Activated naive CD8-positive, alpha-beta T cell treated with anti-CD3 and anti-CD28 coated beads for 36 hours (primary cell): ENCODE measurements at places on chromosomes 4 and X.

DNA sequence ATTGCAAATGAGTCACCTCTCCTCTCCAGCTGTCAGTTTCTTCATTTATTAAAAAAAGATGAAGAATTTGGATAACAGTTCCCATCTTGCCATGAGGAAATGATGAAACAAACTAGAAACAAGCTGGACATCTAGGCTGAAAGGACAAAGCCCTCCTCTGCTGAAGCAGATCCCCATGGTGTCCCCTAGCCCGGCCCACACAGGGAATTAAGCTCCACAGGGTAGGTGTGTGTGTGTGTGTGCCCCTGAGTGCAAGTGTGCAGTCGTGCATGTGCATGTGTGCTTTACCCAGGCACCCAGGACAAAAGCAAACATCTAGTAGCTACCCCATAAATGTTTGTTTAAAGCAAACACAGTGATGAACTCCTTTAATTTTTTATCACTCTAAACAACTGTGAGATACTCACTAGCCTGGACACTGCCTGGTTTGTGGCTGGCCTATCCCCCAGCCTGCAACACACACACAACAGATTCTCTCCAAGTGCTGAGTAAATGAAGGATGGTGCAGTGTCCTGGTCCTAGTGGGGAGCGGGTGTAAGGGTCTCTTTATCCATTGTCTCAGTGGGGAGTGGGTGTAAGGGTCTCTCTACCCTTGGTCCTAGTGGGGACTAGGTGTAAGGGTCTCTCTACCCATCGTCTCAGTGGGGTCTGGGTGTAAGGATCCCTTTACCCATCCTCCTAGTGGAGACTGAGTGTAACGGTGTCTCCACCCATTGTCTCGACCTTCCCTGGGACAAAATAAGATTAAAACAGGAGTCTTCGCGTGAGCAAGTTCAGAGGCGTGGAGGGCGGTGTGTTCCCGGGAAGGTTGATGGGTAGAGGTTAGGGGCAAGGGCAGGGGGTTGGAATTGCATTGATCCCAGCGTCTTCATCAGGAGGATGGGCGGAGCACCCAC, 688 bp upstream of the EVC start:
- no peak for DNase-seq

GRCh38 chr4:94407846-94408245, 43.9 kb upstream of the PDLIM5 start:
- DNase-seq = no peak

GRCh38 chrX:71510161-71510560, 22.7 kb upstream of the OGT start:
- DNase-seq = no peak

- DNase-seq = no peak
These were observed 61.5 kb downstream of the RFC1 start for GRCh38 chr4:39304651-39305050.

DNA sequence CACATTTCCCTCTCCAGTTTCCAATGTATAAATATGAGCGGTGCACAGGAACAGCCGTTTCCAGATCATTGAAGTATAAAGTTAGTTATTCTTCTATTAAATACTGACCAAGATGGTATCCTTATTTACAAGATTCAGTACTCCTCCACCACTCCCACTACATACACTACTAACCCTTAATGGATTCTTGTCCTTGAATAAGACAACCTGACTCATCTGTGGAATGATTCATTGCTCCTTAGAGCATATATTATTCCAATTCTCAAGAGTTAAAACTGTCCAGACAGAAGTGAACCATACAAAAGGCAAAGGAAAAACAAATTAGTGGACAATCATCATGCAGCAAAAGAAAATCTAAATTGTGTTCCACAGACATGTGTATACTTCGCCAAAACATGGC, 373.3 kb downstream of the IDS start:
- no peak for DNase-seq

DNA sequence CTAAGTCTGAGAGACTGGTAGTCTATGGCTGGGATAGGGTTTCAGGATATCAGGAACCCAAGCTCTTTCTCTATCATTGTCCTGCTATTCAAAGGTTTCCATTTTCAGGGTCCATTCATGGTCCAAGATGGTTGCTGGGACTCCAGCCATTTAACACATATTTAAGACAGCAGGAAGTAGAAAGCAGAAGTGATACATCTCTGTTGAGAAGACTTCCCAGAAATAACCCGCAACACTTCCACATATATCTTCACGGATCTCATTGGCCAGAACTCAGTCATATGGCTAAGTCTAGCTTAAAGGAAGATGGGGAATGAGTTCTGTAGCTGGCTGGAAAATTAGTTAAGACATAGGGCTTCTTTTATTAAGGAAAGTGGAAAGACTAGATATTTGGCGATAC, 23.8 kb downstream of the CTSO start:
- DNase-seq = no peak

DNA sequence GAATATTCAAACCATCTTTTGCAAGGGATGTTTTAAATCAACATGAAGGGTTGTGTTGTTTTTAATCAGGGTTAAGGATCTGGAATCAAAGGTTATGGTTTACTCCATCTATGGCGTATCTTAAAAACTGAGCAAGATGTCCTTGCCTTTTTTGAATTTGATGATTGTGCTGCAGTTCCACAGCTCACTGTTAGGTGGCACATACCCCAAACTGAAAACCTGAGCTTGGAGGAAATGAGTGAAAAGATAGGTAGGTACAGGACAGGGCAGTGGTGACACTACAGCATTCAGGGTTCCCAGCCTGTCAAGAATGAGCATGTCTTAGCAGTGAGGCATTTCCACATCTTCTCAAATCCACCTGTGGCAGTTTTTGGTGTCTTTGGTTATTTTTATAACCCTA, 13.1 kb upstream of the EOLA1 start:
- no peak for DNase-seq

GRCh38 chr4:2337896-2338295, 76.0 kb upstream of the MXD4 start:
- no peak for DNase-seq

GRCh38 chrX:14529290-14529989, at the start of gene GLRA2:
Gene GLRA2 (plus strand): TSS chrX:14529536. CDS start chrX:14530058, 522 bp downstream.
- no peak for DNase-seq

GRCh38 chr4:111501946-111502345, 643.3 kb upstream of the FAM241A start:
- DNase-seq = no peak

DNA sequence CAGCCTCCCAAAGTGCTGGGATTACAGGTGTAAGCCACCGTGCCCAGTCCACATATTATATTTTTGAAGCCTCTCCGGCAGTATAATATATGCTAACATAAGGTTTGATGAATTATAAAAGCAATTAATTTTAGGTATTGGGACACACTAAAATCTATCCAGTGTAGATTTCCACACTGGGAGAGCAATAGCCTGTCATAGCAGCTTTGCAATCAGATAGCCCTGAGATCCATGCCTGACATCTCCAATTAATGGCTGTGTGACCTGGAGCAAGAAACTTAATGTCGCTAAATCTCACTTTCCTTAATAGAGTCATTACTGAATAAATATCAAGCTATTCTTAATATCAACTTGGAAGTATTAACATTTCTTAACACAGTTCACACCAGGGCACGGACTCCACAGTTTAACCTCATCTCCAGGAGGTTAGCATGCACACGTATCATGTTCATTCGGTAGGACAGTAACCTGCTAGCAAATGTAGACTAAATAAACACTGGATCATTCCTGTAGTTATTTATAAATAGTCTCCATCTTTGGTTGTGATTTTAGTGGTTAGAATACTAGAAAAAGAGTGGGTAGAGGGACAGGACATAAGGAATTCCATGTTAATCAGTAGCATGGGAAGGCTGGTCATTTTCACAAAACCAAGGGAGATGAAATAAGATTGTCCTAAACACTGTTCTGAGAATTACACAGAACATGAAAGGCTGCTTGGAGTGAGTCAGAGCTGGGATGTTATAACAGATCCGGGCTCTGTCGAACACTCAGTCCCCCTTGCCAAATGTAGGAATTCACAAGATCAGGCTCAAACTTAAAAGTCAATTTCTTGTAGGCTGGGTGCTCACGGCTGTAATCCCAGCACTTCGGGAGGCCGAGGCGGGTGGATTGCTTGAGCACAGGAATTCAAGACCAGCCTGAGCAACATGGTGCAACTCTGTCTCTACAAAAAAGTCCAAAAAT, 254.7 kb downstream of the PALLD start:
- no peak for DNase-seq

GRCh38 chrX:29545878-29546277, 669.5 kb upstream of the MAGEB2 start:
- DNase-seq = no peak

GRCh38 chrX:7253565-7253964, 105.6 kb upstream of the PUDP start:
- DNase-seq = no peak

DNA sequence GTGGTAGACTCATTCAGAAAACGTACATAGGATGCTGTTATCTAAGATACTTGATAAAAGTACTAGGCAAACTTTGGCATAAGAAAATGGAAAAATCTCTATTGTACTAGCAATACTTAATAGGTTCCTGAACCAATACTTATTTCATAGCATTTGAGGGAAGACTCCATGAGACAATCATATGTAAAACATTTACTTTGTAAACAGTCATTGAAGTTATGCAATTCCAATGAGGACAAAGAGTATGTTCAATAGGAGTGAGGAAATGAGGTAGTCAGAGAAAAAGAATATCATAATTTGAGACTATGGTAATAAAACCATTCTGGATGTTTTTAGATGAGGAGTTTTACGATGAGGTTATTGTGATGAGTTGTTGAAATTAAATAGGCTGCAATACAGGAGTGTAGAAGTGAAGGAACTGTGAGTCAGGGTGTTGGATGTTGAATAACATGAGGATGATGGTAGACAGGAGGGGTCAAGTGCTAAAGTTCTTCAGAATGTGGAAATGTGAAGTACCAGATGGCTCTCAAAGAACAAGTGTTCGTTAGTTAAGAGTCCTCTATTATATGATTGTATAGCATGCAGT, 397.9 kb downstream of the PPP3CA start:
- DNase-seq = no peak
